HFFc6 (cell line): ENCODE measurements at places on chromosomes 4 and X.

- no peaks in the 10 kb centered on the region; the same call in 1 of the 2 replicates for H3K27me3 ChIP-seq
- H3K36me3 ChIP-seq, result no peaks in the 10 kb centered on the region
- H3K4me3 ChIP-seq, result no peak overlapping the region
- no peak overlapping the region for H3K27ac ChIP-seq
These were observed 523.1 kb downstream of the MID1IP1 start for GRCh38 chrX:39324233-39324930.

GRCh38 chr4:73743795-73744194 lies 3.4 kb downstream of the CXCL8 start:
- DNase-seq, result no peak
- H3K36me3 ChIP-seq, result peaks cover 6% of the 10 kb centered on the region; the same call in 1 of the 2 replicates
- H3K4me1 ChIP-seq, result peaks cover 22% of the 10 kb centered on the region

DNA sequence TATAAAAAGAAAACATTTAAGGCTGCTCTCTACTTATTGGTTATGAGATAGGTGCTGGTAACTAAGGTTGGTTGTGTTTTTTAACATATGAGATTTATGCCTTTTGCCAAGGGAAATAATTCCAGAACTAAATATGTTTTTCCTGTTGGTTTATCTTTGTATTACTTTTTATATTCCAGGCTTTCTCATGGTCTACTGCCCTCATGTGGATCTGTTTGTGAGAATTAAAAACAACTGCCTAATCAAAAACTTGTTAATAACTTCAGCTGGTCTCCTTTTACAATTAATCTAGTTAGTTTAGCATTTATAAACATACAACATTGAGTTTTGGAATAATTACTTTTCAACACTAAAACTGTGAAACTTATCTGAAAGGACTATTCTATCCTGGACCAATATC lies 1208.3 kb downstream of the ADGRL3 start:
- H3K27ac ChIP-seq, result no peak overlapping the region
- no peak overlapping the region for H3K4me3 ChIP-seq
- no peaks in the 10 kb centered on the region for H3K27me3 ChIP-seq
- H3K4me1 ChIP-seq, result no peaks in the 10 kb centered on the region

GRCh38 chr4:102299354-102300107 lies 45.8 kb downstream of the SLC39A8 start:
- DNase-seq, result peak; percentile 20
- H3K27ac ChIP-seq, result no peak overlapping the region
- peaks cover 4% of the 10 kb centered on the region; the same call in 1 of the 2 replicates for H3K27me3 ChIP-seq
- H3K36me3 ChIP-seq, result no peaks in the 10 kb centered on the region
- peaks cover 9% of the 10 kb centered on the region for H3K4me1 ChIP-seq

DNA sequence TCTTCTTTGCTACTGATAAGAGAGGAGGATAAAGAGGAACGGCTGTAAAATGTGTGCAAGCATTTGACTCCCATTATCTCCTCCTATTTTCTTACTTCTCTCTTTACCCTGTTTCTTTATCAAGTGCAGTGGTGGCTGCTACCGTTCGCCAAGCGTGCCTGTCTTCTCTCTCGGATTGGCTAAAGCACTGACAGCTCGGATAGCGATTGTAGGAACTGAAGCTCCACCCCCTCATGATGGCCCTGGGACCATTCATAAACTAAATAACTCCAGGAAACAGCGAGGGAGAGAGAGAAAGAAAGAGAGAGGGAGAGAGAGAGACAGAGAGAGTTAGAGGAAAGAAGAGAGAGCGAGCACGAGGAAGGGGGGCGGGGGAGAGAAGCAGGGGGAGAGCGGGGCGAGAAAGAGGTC lies 305 bp upstream of the MAB21L2 start:
- H3K36me3 ChIP-seq, result peaks cover 35% of the 10 kb centered on the region
- 0 out of 2 replicates have a peak, but pooled peaks cover 5% of the 10 kb centered on the region for H3K4me1 ChIP-seq
- H3K27me3 ChIP-seq, result no peaks in the 10 kb centered on the region; the same call in 1 of the 2 replicates
- no peak for DNase-seq
- H3K27ac ChIP-seq, result no peak overlapping the region

DNA sequence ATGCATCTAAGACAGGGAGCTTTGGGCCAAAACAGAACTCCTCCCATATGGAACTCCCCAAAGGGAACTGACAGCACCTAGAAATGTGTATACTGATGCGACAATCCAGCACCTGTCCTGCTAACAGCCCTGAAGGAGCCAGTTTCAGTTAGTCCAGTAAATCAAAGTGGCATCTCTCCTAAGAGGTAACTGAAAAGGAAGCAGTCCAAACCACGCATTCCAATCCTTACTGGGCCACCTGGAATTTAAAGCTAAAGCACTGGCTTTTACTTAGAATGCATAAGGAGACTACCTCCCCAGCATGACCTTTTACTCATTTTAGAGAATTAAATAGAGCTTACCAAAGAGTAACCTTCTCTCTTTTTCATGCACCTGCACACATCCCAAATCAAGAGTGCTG lies 586.8 kb upstream of the PITX2 start:
- H3K36me3 ChIP-seq, result no peaks in the 10 kb centered on the region
- H3K27ac ChIP-seq, result no peak overlapping the region
- H3K27me3 ChIP-seq, result no peaks in the 10 kb centered on the region
- H3K4me1 ChIP-seq, result peaks cover 31% of the 10 kb centered on the region
- no peak for DNase-seq
- no peak overlapping the region for H3K4me3 ChIP-seq

- DNase-seq, result peak; percentile 55
- peak overlapping the region; percentile 86 for H3K27ac ChIP-seq
- H3K4me1 ChIP-seq, result peaks cover 39% of the 10 kb centered on the region
- peak overlapping the region; percentile 74 for H3K4me3 ChIP-seq
- H3K36me3 ChIP-seq, result peaks cover 4% of the 10 kb centered on the region; the same call in 1 of the 2 replicates
These were observed 47.4 kb downstream of the TMEM131L start for GRCh38 chr4:153513596-153513995.

DNA sequence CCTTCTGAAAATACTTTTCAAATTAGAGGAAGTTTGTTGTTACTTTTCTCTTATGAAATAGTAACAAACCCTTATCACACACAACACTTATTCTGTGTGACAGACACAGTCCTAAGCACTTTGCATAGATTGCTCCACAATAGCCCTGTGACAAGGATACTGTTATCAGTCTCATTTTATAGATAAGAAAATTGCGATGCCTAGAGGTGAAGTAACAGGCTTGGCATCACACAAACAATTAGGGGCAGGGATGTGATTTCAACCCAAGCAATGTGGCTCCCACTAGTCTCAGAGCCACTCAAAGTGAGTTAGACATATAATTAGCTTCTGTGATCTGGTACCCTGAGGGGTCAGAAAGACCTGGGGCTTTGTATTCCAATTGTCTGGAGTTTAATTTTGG lies 339.9 kb downstream of the FBXO8 start:
- no peak overlapping the region for H3K4me3 ChIP-seq
- no peak overlapping the region for H3K27ac ChIP-seq
- H3K4me1 ChIP-seq, result no peaks in the 10 kb centered on the region
- no peaks in the 10 kb centered on the region for H3K27me3 ChIP-seq

GRCh38 chr4:100728861-100729260 lies 211.0 kb upstream of the EMCN start:
- no peak overlapping the region for H3K27ac ChIP-seq
- peaks cover 8% of the 10 kb centered on the region; the same call in 1 of the 2 replicates for H3K36me3 ChIP-seq
- no peak for DNase-seq
- no peak overlapping the region for H3K4me3 ChIP-seq
- peaks cover 6% of the 10 kb centered on the region; the same call in 1 of the 2 replicates for H3K4me1 ChIP-seq

DNA sequence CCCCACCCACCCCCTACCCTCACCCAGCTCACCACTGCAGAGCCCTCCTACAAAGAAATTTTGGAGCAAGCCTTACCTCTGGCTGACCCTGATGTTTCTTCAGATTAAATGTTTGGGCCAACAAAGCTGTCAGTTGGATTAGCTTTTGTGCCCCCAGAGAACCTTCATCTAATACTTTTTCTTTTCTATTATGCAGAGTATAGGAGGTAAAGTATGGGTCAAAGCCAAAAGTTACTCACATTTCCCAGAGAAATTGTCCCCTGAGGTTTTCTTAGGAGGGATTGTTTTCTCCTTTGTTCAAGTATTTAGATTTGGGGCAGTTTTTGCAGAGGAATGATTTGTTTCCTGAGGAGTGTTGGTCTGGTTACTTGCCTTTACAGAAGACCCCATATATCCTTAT lies 69.5 kb downstream of the AASDH start:
- peaks cover 4% of the 10 kb centered on the region for H3K36me3 ChIP-seq
- no peak overlapping the region for H3K27ac ChIP-seq
- H3K4me3 ChIP-seq, result no peak overlapping the region
- no peaks in the 10 kb centered on the region for H3K4me1 ChIP-seq

- DNase-seq, result no peak
- H3K27me3 ChIP-seq, result peaks cover 1% of the 10 kb centered on the region; the same call in 1 of the 2 replicates
- no peaks in the 10 kb centered on the region for H3K36me3 ChIP-seq
- H3K4me3 ChIP-seq, result no peak overlapping the region
These were observed 11.9 kb upstream of the SH3KBP1 start for GRCh38 chrX:19899217-19899788.

DNA sequence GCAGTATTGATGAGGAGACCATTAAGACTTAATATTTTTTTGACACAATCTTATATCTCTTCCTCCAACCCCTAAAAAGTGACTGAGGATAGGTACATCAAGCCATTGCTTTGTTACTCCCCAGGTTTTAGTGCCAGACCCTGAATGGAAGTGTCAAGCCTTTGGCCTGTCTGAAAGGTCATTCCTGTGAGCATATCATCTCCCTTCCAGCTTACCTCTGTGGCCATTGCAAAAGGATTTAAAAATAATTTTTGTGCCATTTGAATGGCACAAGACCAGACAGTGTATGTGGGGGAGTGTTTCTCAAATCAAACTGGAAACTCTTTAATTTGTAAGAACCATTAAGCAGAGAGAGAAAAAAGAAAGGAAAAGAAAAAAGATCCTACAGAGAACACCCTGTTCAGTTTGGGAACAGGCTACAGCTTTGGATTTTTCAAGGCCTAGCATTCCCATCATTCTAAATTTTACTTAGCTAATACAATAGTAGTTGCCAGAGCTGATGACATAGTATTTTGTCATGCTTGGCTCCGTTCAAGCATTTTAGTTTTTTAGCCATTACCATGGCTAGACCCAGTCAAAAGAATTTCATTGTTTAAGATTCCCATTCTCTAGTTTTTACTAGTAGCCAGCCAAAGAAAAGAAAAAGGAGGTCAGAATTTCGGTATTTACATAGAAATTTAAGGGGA lies 49.6 kb downstream of the HPF1 start:
- no peak overlapping the region for H3K4me3 ChIP-seq
- peaks cover 10% of the 10 kb centered on the region for H3K4me1 ChIP-seq
- no peak for DNase-seq

GRCh38 chr4:34731070-34731469 lies 1513.2 kb downstream of the ARAP2 start:
- H3K27me3 ChIP-seq, result no peaks in the 10 kb centered on the region; the same call in 1 of the 2 replicates
- H3K4me1 ChIP-seq, result no peaks in the 10 kb centered on the region
- H3K4me3 ChIP-seq, result no peak overlapping the region
- H3K27ac ChIP-seq, result no peak overlapping the region
- no peak for DNase-seq

DNA sequence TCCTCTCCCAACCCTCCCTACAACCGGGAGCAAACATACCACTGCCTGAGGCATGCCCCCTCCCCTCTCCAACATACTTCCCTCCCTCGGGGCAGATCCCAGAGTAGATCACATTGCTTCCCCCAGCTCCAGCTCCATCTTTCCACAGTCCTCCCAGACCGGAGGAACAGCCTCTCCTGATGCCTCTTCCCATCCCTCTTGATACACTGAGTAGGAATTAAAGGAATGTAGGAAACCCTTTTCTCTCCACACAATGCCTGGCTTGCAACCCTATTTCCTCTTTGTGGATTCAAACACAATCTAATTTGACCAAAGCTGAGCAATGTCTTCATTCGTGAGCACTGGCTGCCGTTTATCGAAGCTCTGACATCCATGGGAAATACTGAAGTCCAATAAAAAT lies 339.8 kb downstream of the BCOR start:
- peak; percentile 52 for DNase-seq
- H3K36me3 ChIP-seq, result no peaks in the 10 kb centered on the region
- H3K4me3 ChIP-seq, result peak overlapping the region; percentile 23
- peaks cover 60% of the 10 kb centered on the region for H3K4me1 ChIP-seq
- peak overlapping the region; percentile 75 for H3K27ac ChIP-seq

- no peak for DNase-seq
- H3K36me3 ChIP-seq, result no peaks in the 10 kb centered on the region
- H3K27ac ChIP-seq, result no peak overlapping the region
- no peak overlapping the region for H3K4me3 ChIP-seq
- H3K4me1 ChIP-seq, result peaks cover 19% of the 10 kb centered on the region
These were observed 134.3 kb downstream of the AMELX start for GRCh38 chrX:11427453-11428071.

DNA sequence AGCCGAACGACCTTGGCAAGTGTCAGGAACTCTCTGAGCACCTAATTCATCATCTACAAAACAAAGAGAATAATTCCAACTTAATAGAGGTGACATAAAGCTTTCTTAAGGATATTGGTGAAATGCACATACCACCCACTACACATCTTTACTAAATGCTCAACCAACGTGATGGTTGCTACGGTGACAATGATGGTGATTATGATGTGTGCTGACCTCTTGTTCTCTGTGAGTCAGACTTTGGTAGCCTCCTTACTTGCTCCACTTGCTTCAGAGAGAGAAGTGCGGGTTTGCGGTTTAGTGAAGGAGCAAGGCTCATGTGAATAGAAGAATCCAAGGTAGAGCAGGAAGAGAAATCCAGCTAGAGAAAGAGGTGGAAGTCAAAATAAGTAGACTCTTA lies 52.8 kb upstream of the CLNK start:
- H3K27me3 ChIP-seq, result peaks cover 4% of the 10 kb centered on the region; the same call in 1 of the 2 replicates
- H3K27ac ChIP-seq, result no peak overlapping the region
- DNase-seq, result no peak
- H3K4me1 ChIP-seq, result no peaks in the 10 kb centered on the region
- H3K36me3 ChIP-seq, result no peaks in the 10 kb centered on the region
